AG04449 (cell line): ENCODE measurements at places on chromosomes 2 and 18.

- DNase-seq = no peak
These were observed 13.0 kb upstream of the FAHD2A start for GRCh38 chr2:95389245-95390119.

GRCh38 chr2:239459606-239460005 is 58.8 kb upstream of the HDAC4 start:
- no peak for DNase-seq

DNA sequence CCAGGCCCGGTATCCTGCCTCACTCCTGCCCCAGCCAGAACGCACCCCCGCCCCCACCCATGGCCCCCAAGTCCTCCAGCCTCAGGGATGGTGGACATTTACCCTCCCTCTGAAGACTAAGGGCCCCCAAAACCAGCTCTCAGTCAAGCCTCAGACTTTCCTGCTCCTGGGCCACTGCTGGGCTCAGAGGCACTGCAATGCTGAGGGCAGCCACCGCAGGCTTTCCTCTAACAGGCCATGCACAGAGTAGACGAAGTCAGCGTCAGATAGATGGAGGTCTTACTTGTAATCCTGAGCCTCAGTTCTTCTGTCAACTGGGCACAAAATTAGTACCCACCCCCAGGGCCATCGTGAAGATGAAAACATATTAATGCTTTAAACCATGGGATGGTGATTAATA is 92.6 kb downstream of the TTC32 start:
- DNase-seq = no peak

GRCh38 chr2:170886386-170886785 is 42.7 kb upstream of the GORASP2 start:
- DNase-seq = peak; percentile 61

DNA sequence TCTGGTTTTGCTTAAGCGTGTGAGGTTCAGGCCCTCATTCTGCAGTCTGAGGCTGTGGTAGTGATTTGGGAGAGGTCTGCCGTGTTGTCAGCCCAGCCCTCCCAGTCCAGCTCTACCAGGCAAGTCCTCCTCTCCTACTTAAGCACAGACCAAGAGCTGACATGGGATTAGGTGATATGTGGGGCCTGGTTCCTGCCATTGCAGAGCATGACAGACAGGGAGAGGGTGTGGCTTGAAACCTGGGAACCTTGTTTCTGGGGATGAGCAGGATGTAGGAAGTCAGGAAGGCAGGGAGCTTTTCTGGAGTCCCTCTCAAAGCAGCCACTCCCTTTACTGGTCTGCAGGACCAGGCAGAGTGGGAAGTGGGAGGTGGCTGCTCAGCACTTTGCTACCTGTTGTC is 38.6 kb downstream of the PTPRM start:
- no peak for DNase-seq

GRCh38 chr18:36535202-36535935 is 237.9 kb downstream of the FHOD3 start:
- no peak for DNase-seq

DNA sequence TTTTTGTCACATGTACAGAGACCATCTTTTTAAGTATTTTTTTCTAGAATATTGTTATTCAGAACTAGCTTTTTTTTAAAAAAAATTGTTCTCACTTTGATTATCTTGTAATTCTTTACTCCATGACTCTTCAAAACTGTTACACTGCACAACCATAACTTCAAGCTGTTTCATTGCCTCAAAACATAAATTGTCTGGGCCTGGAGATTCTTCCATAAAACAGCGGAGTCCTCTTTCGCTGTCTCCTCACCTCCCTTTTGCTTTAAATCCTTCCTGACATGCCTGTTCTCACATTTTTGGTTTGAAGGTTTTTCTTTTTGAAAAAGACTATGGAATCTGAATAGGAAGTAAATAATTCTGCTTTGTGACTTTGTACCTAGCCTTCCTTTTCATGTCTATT is 126.7 kb downstream of the GALNT3 start:
- DNase-seq = no peak

DNA sequence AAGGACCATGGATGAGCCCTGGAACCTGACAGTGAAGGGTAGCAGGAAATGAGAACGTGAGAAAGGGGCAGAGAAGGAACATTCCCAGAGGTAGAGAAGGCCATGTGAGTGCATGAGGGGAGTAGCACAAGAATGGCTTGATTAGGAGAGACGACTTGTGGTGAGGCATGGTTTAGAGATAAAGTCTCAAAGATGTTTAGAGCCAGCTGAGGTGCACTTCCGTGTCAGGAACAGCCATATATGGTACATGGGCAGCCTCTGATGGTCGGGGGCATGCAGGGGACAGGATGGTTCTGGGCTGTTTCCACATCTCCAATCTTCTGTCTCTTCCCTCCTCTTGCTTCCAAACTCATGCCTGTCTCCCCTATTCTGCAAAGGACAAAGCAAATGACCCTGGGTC is 28.8 kb upstream of the EFEMP1 start:
- no peak for DNase-seq

- DNase-seq = no peak
These were observed 72.7 kb downstream of the NYAP2 start for GRCh38 chr2:225472161-225472560.

DNA sequence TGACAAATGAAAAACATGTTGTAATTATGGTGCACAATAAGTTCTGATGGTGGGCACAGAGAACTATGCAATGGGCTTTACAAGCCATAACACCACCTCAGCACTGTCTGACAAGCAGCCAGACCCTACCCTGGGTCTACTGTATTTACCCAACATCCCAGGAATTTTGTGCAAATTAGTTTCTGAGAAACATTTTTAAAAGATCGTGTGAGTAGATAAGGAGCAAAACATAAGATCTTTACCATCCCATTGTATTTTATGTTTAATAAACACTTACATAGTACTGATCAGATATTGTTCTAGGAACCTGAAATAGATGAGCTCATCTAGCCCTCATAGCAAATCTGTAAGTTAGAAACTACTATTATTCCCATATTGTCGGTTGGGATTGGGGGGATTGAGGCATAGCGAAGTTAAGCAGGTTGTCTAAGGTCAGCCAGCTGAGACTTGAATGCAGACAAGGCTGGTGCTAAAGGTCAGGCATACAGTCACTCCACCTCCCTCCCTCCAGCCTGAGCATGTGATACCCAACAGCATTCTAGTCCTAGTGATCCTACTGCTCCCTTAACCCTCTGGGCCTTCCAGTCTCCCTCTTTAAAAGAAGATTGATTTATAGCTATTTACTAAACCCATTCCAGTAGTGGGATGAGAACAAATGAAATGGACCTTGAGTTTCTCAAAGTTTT is 67.4 kb upstream of the STAM2 start:
- no peak for DNase-seq

DNA sequence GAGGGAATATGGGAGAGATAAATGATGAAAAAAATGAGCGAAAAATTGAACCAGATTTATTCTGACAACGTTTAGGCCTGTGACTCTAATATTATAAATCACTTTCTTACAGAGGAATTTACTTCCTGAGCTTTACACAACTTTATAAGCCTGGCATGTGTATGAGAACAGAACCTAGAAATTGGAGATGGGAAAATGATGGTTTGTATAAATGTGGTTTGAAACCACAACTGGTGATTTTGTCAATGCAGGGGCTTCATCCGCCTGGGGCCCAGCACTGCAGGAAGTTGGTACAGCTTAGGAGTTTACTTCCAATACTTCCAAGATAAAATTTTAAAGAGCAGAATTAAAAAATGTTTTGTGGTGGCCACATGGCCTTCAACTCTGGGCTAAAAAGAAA is 82.3 kb downstream of the VAPA start:
- no peak for DNase-seq

- no peak for DNase-seq
These were observed 70.9 kb downstream of the ODC1 start for GRCh38 chr2:10377052-10377746.

- DNase-seq = no peak
These were observed 214.7 kb downstream of the SS18 start for GRCh38 chr18:25875551-25876240.

- no peak for DNase-seq
These were observed 139.8 kb upstream of the DLX2 start for GRCh38 chr2:172242471-172242870.

DNA sequence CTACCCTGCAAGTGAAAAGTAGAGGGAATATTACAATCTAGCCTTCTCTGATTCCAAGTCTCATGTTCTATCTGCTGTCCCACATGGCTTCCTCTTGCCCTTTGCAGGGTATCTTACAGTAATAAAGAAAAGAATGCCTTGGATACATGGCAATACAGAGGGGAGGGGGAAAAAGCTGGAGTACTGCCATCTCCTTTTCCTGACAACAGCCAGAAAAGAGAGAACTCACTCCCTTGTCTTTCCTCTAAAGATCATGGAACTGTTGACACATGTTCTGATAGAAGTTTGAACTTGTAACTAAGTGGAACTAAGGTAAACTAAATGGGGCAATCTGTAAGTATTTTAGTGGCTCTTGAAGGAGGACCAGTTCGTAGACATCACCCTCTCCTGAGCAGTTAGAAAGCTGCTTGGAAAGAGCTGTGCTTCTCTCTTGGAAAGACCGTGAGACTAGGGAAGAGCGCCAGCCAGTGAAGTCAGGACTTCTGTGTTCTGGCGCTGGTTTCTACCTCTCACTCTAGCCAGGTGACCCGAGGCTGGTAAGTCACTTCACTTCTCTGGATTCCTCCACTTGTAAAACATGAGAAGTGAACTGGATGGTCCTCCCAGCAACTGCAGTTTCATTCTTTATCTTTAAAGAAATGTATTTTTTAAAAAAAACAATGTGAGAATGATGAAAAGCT is 242.3 kb upstream of the FOSL2 start:
- no peak for DNase-seq

GRCh38 chr2:17877811-17878280 is 621 bp upstream of the KCNS3 start:
- no peak for DNase-seq

GRCh38 chr18:75208836-75209128 is 157 bp downstream of the PTGR3 start:
- no peak for DNase-seq

DNA sequence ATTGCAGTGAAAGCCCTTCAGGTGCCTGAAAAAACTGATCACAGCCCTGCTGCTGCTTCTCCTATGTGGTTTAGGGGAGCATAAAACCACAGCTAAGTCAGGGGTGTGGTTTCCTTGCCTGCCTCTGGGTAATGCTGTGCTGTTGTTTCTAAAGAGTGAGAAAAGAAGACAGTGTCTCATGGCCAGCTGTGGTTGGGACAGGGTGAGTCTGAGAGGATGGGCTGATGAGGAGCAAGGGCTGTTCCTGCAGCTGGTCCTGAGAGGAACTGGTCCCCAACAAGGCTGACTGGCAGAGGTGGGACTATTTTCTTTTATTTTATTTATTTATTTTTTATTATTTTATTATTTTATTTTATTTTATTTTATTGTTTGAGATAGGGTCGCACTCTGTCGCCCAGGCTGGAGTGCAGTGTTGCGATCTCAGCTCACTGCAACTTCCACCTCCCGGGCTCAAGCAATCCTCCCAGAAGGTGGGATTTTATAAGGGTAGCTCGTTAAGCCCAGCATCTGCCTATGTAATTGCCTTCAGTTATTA is 236.7 kb downstream of the FHOD3 start:
- no peak for DNase-seq

- DNase-seq = no peak
These were observed 671.2 kb downstream of the BCL11A start for GRCh38 chr2:59882279-59882678.

DNA sequence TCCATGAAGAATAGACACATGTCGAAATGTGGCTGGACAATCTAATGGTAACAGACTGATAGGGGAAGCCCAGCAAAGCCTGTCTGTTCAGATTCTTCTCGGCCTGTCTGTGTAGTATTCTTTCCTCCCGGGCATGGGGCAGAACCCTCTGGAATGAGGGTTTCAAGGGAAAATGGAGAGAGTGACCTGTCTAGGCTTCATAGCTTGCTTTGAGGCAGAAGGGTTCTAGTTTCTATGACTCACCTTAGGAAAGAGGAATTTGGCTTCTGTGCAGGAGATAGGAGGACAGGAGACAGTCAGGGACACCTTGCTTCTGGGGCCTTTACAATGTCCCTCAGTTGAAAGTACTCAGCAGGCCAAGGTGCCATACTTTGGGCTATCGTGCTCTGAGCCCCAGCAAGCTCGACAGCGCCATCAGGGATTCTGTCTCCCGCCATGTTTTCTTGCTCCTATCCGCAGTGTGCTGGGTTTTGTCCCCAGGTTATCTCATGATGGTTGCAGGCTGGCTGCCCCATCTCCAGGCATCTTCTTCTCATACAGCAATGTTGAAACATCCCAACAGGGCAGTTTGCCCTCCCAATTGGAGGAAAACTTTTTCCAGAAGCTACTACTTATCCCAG is 74.7 kb upstream of the TLK1 start:
- DNase-seq = no peak

DNA sequence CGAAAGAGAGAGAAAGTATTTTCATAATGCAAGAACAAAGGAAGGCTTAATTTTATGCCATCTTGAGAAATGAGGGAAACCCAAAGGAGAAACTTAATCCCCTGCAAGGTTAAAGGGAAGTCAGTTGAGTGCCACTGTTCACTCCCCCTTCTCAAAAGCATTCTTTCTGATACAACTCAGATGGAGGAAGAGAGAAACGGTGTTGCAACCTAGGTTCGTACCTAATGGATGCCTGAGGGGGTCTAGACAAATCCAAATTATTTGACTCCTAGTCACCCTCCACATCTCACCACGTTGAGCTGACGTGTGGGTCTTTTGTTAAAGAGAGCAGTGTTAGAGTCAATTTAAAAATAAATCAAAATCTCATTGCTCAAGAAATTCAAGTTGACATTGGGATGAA is 52.6 kb upstream of the UNC80 start:
- no peak for DNase-seq

GRCh38 chr2:24418166-24418841 is 58.0 kb upstream of the ITSN2 start:
- no peak for DNase-seq

- no peak for DNase-seq
These were observed 77.3 kb downstream of the XDH start for GRCh38 chr2:31337197-31337596.

GRCh38 chr18:50797142-50797541 is 22.7 kb downstream of the MRO start:
- no peak for DNase-seq

GRCh38 chr2:130336150-130336876 is 6.4 kb upstream of the IMP4 start:
- no peak for DNase-seq

- no peak for DNase-seq
These were observed 70.2 kb upstream of the MEIS1 start for GRCh38 chr2:66364495-66365333.

DNA sequence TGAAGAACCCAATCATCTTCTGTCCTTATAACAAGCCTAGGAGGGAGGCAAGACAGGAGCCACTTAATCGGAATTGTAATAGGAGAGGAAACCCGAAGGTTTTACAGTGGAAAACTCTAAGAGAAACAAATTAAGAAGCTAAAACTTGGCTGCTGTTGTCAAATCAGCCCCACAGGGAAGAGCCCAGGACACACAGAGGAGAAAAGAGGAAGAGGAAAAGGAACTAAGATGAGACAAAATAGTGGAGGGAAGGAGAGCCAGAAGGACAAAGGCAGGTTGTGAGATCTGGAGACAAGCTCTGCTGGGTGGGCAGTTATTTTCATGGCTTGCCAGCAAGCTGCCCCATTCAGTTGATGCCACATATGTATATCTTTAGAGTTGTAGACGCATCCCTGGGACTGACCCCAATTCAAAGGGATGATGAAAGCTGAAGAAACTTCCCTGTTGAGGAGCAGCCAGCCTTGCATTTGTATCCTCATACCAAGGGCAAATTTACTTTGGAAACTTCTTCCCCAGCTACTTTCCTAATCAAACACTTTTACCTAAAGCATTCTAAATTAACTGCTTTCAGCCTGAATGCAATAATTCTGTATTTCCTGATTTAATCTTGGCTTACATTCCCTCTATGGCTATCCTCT is 499.8 kb upstream of the MEIS1 start:
- no peak for DNase-seq

GRCh38 chr2:86274265-86274917 is 63.0 kb downstream of the REEP1 start:
- no peak for DNase-seq
